Choroid plexus epithelial cell (primary cell): ENCODE measurements at places on chromosomes 1 and 21.

DNA sequence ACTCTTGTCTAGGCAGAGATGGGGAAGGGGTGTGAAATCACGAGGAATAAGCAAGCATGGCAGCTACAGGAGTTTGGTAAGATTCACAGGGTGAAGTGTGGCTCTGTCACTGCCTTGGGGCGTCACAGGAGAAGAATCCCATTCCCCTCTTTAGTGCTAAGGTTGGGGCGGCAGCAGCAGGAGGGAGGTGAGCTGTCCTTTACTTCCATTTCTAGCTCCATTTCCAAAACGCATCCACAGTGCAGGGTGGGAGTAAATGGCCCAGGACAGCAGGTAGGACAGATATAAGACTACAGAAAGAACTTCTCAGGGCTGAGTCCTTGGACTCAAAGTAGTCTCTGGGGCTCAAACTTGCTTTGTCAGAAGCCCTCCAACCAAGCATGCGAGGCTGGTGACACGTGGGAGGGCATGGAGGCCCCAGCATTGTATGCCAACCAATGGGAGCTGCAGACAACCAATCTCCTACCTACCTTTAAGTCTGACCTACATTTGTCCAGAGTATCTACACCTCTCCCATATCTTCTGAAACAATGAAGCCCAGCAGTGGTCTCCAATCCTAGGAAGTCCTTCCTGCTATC, 8.5 kb downstream of the MEF2D start:
- DNase-seq = no peak

GRCh38 chr1:16181887-16182719, 26.2 kb upstream of the EPHA2 start:
- peak; percentile 95 for DNase-seq

DNA sequence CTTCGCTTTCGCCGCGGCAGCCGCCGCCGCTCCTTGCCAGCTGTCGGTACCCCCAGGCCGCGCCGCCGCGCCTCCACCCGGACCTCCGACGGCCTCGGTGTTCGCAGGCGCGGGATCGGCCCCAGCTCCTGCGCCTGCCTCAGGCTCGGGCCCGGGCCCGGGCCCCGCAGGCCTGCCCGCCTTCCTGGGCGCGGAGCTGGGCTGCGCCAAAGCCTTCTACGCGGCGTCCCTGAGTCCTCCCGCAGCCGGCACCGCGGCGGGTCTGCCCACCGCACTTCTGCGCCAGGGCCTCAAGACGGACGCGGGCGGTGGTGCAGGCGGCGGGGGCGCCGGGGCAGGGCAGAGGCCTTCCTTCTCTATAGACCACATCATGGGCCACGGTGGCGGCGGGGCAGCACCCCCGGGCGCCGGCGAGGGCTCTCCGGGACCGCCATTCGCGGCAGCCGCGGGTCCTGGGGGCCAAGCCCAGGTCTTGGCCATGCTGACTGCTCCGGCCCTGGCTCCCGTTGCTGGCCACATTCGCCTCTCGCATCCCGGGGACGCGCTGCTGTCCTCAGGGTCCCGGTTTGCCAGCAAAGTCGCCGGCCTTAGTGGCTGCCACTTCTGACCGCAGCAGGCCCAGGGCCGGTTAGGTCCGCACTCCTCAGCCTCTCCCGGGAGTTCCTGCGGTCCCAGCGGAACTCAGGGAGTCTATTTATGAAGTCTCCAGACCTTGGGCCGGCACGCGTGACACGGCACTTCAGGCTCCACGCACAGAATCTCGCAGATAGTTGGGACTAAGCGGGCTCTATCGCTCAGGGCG, 1.4 kb downstream of the FOXD2 start:
- peak; percentile 31 for DNase-seq

- peak; percentile 68 for DNase-seq
Measured at GRCh38 chr1:242467556-242468145, 56.8 kb downstream of the PLD5 start.

DNA sequence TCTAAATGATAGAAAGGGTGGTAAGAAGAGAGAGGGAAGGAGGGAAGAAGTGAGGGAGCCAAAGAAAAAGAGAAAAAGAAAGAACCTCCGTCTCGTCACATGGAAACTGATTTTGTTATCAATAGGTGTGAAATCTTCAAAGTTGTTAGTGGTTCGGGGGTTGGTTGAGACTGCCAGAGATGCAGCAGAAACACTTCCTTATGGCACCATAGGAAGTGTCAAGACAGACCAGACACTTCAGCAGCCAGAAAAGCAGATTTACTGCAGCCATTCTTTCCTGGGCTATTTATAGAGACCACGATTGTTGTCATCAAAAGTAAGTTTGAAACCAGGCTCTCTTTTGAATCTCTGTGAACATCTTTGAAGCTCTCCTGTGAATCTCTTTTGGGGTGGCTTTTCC, 150.5 kb downstream of the PLPPR5 start:
- DNase-seq = no peak

GRCh38 chr1:224061436-224061835, 52.5 kb upstream of the FBXO28 start:
- no peak for DNase-seq

DNA sequence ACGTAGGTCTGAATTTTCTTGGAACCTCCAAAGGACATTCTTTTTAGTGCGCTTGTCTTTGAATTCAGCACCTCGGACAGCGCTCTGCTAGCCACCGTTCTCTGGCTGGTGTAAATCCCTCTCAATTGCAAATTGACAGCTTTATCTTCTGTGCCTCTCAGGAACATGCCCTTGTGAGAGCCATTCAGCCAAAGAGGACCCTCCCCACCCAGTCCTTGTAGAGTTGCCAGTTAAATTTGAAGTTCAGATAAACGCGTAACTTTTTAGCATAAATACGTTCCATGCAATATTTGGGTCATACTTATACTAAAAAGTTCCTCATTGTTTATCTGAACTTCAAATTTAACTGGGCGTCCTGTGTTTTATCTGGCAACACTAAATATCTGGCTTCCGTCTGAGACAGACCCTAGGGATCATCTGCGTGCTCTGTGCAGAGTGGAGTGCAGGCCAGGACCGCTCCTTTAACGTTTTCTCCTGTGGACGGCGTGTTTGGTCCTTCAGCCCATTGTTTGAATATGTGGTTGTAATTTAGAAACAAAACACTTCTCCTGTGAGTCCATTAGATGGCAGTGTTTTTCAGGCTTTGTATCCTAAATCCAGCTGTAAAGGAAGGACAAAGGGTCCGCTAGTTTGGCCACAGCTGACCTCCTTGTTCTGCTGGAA, 7.0 kb downstream of the KCNAB2 start:
- peak; percentile 83 for DNase-seq

DNA sequence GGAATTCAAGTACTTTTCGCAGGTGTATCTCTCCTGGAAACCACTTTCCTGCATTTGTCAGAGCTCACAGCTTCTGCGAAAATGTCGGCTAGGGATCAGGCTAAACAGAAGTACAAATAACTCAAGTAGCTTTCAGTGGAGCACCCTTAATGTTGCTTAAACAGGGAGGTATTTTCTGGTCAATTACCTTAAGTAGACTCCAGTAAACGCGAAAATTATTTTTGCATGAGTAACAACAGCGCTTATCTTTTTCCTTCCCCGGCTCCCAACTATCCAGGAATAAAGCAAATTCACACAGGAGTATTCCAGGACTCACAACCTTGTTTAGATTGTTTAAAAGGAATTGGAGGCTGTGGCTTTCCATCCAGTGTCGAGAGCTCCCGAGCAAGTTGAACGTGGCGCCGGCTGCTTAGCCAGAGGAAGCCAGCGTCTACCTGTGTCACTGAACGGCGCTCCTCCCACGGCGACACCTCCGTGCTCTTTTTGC, 7.3 kb upstream of the SIM2 start:
- DNase-seq = no peak

DNA sequence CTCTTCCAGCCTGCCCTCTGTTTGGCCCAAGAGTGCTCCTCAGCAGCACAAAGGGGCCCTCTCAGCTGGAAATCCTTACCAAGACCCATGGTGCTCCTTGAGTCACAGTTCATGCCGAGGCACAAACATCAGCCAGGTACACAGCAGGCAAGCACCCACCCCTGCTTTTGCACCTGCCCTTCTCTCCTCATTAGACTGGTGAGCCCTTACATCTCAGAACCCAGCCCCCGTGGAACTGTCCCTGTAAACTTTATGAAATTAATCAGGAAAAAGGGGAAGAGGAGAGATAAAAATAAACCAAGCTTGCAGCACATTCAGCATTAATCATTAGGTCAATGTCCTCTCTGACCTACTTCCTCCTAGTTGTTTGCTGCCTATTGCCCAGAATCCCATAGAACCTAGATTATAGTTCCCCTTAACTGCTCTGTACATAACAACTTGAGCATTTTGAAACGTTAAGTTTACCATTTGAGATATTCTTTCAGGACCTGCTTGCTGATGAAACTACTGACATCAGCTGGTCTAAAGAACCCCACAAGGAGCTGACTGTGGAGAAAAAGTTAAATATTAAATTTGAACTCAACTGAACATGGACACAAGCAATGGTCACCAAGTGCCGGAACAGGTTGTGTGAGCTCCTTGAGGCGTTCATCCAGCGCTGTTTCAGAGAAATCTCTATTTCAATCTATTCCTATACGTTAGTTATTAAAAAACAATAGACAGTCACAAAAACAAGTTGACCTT, 738.4 kb downstream of the MATN1 start:
- no peak for DNase-seq

GRCh38 chr1:64811131-64811530, 66.3 kb downstream of the RAVER2 start:
- no peak for DNase-seq

DNA sequence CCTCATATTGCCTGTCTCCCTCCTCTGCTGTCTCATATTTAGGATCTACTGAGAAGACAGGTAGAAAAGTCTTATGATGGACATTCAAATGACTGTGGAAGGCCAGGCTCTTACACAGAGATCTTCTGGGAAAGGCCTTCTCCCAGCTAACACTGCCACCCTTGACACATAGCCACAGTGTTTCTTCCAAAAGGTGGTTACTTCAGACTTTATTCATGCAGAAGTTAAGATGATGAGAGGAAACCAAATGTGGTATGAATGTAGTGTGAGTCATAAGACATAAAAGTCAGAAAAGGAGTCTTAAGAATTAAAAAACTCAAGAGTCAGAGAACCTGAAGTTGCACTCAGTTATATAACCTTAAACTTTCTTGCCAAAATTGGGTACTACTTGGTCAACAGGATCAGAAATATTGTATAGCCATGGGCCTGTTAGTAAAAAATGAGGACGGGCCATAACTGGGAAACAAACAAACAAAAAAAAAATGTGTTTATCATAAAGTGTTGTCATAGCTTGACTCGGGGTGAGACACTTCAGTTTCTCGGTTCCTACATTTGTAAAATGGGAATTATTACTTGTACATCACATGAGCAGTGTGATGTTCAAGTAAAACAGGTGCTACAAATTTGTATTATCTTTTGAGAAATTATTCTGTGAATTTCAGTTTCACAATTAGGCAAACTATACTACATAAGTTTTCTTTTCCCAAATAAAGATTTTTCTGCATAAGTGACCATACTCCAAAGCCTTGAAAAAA, 1.2 kb upstream of the DENND1B start:
- DNase-seq = peak; percentile 71

DNA sequence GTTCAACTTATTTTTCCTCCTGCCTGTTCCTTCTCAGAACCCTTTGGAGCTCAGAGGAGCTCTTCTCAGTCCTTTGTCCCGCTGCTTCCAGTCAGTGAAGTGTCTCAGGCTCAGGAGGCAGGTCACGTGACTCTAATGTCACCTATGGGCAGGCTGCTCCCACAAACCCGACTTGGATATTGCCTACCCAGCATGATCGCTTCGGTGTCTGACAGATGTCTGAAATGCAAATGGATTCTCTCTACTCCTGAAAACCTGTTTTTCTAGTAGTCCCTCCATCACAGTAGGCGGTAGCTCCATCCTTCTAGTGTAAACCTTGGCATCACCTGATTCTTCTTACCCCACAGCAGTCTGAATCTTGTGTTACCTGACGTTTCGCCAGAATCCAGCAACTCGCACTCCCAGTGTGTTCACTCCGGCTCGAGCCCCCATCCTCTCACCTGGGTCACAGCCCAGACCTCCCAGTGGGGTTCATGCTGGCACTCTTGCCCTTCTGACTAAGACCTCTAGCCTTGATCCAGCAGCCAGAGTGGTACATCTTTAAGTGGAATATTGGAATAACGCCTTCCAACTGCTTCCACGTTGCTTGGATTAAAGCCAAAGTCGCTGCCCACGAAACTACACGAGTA, 5.4 kb downstream of the PADI6 start:
- DNase-seq = no peak

- DNase-seq = no peak
Measured at GRCh38 chr1:29441916-29442668, 205.8 kb downstream of the PTPRU start.
